ENCODE measurements at places on chromosomes 5 and 9.

DNA sequence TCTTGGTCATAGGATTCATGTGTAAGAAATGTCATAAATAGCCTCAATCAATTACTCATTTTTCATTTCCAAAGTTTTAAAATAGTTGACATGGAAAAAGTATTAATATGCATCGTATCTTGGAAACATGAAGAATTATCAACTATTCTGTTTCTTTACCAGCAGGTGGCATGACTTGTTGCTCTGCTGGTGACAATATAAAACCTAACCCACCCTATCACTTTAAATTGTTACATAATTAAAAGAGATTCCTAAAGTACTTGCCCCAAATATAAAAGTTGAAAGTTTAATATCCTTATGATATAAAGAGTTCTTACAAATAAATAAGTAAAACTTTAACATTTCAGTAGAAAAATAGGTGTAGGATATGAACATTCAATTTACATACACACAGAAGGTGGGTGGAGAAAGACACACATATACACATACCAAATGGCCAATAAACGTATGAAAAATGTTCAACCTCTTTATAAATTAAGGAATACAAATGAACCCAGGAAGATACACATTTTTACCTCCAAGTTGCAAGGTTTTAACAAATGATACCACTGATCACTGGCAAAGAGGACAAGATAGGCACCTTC is 30.6 kb downstream of the MAP1B start:
- DNase-seq, result no peak

DNA sequence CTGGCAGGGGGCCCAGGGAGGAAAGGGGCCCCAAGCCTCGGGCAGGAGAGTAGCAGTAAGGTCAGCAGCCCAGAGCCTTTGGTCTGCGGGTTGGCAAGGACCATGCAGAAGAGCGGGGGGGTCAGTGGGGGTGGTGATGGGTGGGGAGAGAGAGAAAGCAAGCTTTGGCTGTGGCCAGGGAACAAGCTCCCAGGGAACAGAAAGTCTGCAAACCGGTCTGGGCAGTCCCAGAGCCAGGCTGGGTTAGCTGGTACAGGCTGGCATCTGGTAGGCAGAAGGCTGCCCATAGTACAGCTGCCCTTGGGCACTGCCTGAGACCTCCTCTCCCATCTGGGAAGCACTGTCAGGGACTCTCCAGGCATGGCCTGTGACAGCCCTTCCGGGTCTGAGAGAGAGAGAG is 10.5 kb upstream of the EPB41L4B start:
- DNase-seq, result peak; percentile 29

DNA sequence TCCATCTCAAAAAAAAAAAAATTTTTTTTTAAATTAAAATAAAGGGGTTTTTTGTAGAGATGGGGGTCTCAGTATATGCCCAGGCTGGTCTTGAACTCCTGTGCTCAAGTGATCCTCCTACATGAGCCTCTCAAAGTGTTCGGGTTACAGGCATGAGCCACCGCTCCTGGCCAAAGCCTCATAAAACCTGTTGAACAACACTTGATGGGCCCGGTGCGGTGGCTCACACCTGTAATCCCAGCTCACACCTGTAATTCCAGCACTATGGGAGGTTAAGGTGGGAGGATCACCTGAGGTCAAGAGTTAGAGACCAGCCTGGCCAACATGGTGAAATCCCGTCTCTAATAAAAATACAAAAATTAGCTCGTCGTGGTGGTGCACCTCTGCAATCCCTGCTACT is 7.7 kb upstream of the NPM1 start:
- DNase-seq, result no peak

DNA sequence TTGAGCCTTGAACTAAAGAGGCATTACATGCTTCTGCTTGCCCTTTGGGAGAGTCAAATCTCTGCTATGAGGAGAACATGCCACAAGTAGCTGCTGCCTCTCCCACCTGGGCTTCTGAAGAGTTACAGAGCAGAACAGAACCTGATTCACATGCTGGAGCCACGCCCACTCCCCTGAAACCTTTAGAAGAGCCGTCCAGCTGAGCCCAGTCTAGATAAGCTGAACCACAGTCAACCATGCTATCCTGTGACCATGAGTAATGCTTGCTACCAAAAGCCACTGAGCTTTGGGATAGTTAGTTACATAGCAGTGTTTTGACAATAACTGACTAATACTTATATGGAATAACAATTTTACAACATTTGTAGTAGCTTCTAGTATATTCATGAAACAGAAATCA is 111.0 kb upstream of the VCAN start:
- no peak for DNase-seq

All from fibroblast of upper back skin (primary cell).